ENCODE measurements at places on chromosomes 12 and 14.

DNA sequence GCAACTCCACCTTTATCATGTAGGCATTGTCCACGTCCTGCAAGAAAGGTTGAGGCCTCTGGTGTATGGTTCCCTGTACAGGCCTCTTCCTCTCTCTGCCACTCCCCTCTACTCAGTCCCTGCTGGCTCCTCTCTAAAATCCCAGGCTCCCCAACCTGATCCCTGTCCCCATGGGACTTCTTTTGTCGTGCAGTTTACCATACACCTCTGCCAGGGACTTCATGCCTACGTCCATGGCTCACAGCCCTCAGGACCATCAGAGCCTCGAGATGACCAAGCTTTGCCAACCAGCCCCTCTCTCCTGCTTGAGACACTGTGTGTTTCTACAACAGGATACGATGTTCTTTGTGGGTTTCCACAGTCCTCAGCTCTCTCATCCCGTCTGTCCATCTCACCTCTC, 2.9 kb downstream of the KRT2 start:
- no peak for DNase-seq

GRCh38 chr12:13350946-13351345, 154.4 kb downstream of the EMP1 start:
- no peak for DNase-seq

DNA sequence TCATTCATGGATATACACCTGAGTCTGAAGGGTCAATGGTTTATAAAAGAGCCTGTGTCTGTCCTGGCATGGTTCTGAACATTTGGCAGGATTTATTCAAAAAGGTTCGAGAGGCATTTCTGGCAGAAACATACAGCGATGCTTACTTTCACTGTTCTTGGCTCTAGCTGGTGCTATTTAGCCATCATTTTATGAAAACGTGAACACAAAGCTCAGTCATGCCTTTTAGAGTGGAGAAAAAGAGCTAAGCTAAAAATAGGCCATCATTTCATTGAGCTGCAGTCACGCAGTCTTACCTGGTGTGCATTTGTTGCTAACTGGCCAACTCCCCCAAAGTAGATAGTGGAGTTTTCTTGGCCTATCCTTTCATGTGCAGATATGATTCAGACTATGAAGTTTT, 1209.5 kb downstream of the SLC16A7 start:
- DNase-seq: no peak

DNA sequence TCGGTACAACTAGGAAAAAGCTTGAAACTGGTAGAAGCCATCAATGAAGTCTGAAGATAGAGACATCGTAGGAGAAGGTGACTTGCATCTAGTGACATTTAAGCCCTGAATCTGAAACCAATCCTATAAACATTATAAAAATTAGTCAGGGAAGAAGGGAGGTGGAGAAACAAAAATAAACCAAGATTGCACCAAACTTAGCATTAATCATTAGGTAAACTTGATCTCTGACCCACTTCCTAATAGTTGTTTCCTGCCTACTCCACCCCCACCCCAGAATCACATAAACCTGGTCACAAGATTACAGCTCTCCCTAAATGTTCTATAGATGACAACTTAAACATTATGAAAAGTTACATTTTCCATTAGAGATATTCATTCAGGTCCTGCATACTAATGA, 40.4 kb downstream of the TSPAN19 start:
- DNase-seq: no peak

DNA sequence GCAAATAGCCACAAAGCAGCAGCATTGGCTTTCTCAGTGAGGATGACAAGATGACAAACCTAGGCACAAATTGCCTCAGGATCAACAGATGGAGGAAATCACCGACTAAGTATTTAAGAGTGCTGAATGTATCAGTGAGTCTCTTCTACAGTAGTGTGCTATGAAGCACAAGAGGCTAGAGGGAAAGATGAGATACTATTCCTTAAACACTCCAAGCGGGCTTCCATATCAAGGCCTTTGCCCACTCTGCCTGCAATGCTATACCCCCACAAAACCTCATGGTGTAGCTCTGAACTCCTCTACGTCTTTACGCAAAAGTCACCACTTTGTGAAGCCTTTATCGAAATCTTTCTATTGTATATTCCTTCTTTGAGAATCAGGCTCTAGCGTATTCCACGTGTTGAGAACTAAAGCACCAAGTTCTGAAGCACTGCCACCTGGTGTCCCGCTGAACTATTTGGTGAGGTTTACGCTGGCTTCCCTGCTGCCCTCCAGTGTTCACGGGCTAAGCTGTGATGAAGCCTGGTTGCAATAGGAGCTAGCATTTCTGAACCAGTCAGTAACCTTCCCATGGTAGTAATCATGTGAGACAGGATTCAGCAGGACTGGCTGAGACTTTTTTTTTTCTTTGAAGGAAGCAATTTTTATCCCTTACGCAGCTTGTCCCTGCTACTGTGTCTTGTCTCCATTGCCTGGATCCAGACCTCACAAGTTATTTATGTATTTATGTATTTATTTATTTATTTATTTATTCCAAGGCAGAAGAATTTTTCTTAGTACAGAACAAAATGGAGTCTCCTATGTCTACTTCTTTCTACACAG, 426.5 kb upstream of the OR4E1 start:
- no peak for DNase-seq

- DNase-seq: no peak
These were observed 238.7 kb upstream of the SEL1L start for GRCh38 chr14:81772381-81772780.

GRCh38 chr14:50364792-50365191, 31.9 kb downstream of the CDKL1 start:
- no peak for DNase-seq

DNA sequence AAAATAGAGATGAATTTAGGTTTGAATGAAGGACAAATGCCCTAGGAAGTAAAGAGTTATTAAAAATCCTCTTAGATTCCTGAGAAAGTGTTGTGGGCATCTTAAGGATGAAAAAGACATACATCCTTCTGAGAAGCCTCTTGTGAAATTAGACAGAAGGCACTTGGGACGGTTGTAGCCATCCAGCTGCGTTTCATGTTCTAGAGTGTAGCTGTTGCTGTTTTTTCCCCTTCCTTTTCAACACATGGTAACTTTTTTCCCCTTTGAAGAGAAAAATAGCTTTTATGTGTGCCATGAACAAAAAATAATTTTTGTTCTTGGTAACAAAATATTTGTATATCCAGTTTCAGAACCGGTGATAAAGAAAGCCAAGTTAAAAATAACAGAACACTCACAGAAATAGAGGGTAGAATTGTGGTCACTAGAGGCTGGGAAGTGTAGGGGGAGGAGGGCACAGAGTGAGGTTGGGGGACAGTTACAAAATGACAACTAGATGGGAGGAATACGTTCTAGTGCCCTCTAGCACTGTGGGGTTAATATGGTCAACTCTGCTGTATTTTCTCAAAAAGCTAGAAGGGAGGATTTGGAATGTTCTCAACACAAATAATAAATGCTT, 58.4 kb downstream of the PTHLH start:
- no peak for DNase-seq

GRCh38 chr12:129211862-129212630, 358.8 kb downstream of the GLT1D1 start:
- no peak for DNase-seq

DNA sequence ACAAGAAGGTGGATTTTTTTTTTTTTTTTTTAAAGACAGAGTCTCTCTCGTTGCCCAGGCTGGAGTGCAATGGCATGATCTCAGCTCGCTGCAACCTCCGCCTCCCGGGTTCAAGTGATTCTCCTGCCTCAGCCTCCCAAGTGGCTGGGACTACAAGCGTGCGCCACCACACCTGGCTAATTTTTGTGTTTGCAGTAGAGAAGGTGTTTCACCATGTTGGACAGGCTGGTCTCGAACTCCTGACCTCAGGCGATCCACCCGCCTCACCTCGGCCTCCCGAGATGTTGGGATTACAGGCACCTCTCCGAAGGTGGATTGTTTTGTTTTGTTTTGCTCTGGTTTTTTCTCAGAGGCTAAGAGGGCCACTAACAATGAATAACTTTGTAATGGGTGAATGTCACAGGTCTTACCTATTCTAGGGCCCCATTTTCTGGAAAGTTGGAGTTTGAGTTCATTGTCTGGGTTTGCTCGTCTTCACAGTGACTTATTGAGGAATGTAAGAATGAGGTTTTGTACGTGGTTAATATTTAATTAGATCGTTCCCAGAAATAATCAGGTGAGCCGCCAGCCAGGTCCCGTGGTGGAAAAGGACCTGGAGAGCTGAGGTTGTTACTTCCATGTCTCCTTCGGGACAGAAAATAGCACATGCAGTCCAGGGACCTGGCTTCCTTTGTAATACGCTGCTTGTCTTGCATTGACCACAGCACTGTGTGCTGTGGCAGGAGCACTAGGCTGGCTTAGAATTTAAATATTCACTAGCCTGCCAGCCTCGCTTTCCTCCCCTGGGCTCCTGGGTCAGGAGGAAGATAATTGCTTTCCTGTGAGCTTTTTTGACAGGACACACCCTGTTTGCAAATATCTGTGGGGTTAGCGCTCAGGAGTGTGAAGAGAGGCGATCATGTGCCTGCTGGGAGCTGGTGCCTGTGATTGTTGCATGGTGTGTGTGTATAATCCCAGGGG, 2.3 kb downstream of the HIP1R start:
- no peak for DNase-seq

GRCh38 chr14:87934185-87934584, 58.8 kb downstream of the GALC start:
- no peak for DNase-seq

DNA sequence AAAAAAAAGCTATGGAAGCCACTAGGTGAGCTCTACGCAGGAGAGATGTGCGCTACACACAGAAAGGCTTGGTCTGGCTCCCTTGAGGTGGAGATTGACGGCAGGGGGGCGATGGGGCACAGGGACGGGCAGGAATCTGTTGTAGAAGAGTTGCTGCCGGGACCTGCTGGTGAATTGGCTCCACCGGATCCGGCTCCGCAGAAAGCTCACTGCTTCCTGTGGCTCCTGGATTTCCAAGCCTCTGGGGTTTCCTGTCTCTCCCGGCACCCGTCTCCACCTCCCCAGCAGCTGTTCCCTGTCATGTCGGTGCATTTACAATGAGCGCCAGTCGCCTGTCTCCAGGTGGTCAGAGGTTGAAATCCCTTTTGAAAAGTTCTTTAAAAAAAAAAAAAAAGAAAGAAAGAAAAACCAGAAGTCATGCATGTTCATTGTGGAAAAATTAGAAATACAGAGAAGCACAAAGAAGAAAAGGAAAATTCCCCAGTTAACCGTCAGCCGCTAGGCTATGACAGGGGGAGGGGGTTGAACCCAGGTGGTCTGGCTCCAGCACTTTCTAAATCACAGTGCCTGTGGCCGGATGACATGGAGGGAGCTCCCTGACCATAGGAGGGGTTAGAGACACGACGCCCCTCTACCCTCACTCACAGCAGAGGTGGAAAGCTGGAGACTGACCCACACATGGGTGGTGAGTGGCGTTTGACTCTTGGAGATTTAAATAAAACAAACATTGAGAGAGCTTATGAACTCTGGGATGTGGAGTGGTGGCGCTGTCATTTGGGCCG, 20.8 kb downstream of the FAM222A start:
- DNase-seq: no peak

- DNase-seq: no peak
These were observed 608.6 kb downstream of the DIO2 start for GRCh38 chr14:79602742-79603141.

GRCh38 chr14:58972233-58973017, 216.0 kb upstream of the DAAM1 start:
- no peak for DNase-seq

DNA sequence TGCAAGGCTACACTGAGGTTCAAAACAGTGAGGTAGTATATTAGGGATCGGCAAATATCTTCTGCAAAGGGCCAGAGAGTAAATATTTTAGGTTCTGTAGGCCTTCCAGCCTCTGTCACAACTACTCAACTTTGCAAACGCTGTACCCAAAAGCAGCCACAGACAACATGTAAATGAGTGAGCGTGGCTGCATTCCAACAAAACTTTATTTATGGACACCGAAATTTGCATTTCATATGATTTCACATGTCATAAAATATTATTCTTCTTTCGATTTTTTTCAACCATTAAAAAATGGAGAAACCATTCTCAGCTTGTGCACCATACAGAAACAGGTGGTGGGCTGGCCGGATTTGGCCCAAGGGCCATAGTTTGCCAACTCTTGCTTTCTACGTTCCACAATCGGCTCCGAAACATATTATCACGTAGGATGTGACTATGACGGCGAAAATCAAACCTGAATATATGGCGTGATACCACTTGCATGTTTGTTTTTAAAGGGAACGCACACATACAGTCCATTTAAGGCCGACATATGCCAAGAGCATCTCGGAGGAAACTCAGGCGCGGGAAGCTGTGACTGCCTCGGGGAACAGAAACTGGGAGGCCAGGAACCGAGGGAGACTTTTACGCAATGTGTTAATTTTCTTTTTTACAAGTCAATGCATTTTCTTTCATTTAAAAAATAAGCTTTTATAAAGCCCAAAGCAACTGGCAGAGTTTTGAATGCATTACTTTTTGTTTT, 7.1 kb downstream of the NCOR2 start:
- no peak for DNase-seq

DNA sequence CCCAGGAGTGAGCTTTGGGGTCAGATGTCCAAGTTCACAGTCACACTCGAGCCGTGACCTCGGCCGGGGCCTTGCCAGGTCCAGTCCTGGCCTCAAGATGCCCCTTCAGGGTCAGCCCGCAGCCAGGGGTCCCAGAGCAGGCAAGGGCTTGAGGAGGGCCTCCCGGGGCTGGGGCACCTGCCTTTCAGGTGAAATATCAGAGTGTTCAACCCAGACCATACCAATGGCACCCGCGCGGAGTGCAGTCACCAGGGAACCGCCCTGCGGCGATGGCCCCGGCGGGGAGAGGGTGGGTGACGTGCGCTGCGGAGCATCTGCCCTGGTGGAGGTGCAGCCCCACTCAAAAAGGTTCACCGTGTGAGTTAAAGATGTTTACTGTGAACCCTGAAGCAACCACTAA, 16.9 kb downstream of the LRCOL1 start:
- DNase-seq: no peak

DNA sequence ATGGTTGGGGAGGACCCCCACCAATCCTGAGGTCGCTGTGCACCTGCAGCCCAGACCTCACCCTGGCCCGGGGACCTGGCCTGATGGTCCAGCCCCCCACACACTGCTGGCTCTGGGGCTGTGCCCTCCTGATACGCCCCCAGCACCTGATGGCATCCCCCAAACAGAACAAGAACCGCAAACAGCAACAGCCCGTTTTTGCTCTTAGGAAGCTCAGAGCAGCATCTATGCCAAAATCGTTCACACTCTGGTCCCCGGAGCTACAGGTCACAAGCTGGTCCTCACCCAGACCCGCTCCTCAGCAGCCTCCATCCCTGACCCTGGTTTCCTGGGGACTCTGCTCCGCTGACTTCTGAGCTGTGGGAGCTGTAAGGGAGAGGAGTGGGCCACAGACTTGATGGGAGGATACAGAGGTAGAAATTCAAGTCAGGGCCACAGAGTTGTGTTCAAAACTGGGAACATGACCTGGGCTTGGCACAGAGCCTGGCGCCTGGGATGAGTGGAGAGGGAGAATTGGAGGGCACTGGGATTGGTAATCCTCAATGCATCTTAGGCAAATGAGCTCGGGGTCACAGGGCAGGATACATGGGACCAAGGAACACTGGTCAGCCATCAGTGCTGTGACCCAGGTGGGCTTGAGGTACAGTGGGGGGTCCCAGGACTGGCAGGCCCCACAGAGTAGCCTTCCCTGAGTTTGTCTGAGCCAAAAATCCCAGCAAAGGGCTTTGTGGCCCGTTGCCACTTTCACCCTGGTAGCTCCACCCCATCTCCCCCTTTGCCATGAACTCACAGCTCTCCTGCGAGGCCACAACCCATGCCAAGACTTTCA, 170.9 kb upstream of the RTL1 start:
- no peak for DNase-seq
